ENCODE measurements at places on chromosomes 1 and 21.

GRCh38 chr1:170510163-170510562 lies 21.8 kb upstream of the GORAB start:
- no peak for DNase-seq

- no peak for DNase-seq
Measured at GRCh38 chr1:92653605-92654381, 131.1 kb downstream of the EVI5 start.

DNA sequence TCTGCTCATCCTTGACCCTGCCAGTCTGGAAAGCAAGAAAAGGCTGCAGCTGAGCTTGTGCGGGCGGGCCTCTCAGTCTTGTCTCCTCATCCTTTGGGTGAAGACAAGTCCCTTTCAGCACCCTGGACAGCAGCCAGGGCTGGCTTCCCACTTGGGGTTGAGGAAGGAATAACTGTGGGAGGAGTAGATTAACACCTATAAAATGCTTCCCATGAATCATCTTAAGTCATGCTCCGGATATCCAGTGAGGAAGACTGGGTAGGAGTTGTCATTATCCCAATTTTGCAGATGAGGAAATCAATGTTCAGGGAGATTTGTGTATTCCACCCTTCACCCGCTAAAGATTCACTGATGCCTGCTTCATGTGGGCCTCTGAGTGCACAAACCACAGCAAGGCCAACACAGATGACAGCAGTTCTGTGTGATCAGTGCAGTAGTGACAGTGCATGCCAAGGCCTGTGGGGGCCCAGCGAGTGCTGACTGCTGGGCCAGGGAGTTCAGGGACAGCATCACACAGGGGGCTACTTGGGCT lies 20.1 kb upstream of the COL16A1 start:
- DNase-seq, result no peak

DNA sequence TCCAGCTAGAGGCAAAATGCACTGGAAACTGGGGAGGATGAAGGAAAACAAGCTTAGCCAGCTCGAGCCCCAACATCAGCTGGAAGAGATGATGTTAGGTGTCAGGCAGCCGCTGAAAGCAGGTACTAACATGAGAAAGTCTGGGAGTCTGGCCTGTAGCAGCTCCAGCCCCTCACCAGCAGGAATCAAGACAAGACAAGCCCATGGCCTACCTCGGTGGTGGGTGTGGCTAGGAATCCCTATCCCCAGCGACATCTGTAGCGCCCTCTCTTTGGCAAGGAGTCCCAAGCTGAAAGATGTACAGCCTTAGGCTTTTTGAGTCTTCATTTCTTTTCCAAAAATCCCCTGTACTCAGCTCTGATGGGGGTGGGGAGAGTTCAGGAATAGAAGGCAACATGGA lies 2.6 kb downstream of the DLGAP3 start:
- no peak for DNase-seq

DNA sequence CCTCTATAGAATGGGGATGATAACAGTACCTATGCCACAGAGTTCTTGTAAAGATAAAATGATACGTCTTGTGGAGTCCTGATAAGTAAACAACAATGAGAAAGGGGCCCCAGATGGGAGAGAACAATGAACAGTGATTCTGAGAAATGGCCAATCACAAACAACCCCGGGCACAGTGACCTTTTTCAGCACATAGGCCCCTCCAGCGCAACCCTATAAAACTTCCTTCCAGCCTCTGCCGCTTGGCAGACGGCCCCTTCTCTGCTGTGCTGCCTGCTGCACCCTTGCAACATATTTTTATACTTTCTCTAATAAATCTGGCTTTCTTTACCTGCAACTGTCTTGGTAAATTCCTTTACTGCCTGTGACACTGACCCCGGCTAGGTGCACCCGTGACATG lies 8.9 kb downstream of the RCAN1 start:
- DNase-seq, result no peak

GRCh38 chr1:229514578-229515275 lies 6.6 kb upstream of the NUP133 start:
- peak; percentile 49 for DNase-seq

DNA sequence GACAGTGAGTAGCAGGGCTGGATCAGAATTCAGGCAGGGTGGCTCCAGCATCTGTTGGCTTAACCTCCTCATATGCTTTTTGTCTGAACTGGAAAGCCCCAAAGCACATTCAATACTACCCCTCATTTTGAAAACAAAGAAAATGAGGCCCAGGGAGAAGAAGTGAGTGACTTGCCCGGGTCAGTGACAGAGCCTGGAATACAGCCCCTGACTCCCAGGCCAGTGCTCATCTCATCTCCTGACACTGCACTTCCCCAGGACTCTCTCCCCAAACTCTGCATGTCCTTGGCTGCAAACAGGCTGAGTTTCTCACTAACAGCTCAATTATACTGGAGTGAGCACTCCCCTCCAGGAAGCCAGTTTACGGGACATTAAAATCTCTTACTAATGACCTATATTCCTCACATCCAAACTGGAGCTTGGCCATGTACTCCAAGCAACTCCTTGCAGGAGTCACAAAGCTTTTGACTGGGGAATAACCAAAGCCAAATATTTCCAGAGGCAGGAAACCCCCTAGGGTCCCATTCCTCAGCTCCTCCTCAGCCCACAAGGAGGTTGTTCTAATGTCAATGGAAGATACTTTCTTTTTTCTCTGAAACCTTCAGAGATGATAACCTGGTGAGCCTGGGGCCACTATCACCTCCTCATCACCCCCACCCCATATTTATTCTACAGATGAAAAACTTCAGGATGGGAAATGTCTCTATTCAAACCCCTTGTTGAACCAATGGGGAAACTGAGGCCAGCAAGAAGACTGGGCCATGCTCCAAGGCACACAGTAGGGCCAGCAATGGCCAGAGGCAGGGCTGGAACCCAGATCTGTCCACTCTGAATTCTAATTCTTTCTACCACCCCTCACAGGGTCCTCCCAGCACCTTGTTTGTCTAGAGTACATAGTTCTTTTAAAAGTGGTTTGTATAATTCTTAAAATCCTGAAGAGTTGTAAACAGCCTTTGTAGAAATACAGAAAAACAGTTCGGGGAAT lies 127.0 kb downstream of the PLPP3 start:
- DNase-seq, result no peak

DNA sequence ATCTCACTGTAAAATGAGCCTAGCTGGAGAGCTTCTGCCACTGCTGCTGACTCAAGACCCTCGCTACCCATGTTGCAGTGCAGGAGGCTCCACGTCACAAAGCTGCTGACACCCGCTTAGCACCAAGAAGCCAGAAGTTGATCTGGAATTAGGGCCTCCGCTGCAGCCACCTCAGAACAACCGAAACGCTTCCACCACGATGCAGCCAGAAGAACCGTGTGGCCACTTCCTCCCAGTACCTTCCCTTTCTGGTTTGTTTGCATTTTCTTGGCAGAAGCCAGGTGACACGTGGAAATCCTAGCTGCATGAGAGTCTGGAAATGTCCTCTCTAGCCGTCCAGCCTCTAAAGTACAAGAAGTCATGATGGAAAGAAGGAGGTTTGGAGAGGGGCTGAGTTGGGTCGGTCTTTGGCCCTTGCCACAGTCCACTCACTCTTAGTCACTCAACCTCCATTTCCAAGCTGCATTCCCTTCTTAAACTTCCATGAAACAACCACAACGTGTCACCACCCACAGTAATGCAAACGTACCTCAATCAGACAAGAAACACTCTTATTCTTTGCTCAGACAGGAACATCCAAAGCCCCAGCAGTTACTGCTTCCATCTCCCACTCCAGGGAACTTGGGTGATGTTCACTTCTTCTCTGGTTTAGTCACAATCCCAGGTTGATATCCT lies 10.0 kb upstream of the CDA start:
- DNase-seq, result no peak

GRCh38 chr1:3061981-3062615 lies 6.9 kb upstream of the PRDM16 start:
- DNase-seq, result no peak

DNA sequence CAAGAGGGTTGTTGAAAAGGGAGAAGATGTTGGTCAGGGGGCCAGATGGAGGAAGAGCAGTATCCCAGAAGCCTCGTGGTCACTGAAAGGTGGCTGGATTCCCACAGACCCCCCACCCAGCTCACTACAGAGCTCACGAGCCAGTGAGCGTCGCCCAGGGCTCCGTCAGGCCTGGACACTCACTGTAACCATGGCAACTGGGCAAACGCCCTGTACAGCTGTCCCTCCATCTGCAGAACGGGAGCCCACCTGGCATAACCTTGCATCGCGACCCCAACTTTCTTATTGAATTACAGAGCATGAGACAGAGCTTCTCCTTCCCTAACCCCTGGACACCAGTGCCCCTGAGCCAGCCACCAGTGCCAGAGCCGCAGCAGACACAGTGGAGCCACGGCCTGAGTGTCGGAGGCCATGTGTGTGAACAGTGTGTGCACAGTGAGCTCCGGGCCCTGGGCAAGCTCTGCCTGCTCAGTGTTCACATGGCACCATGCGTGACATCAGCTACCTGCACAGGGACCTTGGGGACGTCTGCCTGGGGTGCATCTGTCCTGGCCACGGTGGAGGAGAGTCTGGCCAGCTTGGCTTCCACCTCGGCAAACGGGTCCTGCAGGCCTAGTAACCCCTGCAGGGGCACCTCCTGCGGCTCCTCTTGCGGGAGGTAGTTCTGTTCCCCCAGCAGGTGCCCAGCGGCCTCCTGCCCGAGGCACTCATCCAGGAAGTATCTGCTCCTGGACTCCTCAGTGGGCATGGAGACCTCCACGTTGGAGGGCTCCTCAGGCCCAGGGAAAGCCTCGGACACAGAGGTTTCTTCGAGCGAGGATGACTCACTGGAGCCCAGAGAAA lies 25.9 kb upstream of the DDOST start:
- no peak for DNase-seq

GRCh38 chr1:183024317-183025009 lies 1.2 kb downstream of the LAMC1 start:
- DNase-seq, result no peak

GRCh38 chr1:12191242-12192032 lies 24.6 kb downstream of the TNFRSF1B start:
- DNase-seq, result no peak

- no peak for DNase-seq
Measured at GRCh38 chr21:17048974-17049373, 463.9 kb upstream of the CXADR start.

GRCh38 chr1:198298640-198299039 lies 141.8 kb downstream of the NEK7 start:
- no peak for DNase-seq

DNA sequence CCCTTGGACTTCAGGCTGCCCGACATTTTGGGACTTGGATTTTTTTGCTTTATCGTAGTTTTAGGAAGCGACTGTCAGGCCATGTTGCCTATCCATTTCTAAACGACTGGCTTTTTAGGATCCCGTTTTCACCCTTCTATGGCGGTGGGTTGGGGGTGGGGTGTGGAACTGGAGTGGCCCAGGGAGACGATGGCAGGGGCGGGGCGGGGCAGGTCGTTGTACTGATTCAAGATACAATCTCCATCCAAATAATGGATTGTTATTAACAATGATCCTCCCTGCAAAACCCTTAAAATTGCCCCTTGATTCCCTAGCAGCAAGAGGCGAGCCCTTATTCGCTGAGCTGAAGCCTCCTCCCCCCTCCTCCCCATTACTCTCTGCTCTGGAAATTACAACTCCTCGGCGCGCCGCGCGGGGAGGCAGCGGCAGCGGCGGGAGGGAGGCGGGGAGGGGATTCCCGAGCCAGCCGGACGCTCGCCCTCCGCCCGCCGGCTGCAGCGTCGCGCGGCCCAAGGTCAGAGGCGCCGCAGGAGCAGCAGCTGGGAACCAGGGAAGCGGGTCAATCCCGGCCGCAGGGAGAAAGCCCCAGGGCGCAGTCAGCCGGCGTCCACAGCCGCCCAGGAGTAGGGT lies at the start of gene TRIM67:
TSS of gene TRIM67 (plus strand) at position 392 of the 630 bp plus-strand sequence. CDS start 912 bp downstream, outside the sequence.
- DNase-seq, result no peak

DNA sequence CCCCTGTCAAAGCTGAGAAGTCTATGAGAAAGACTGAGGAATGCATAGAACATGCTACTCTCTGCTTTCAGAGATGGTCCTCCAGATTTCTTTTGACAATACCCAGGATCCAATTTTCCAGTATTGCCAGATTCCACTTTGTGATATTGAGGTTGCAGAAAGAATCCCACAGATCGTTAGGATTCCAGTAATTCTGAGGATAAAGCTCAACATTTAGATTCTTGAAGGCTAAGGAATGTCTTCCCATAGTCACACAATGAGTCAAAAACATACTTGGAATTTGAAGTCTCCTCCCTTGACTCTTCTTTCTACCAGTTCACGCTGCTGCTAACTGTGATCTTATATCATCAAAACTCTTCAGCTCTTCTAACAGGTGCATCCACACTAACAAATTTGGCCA lies 57.1 kb downstream of the TNFSF18 start:
- no peak for DNase-seq

GRCh38 chr1:3727042-3727824 lies 25.0 kb upstream of the CCDC27 start:
- DNase-seq, result no peak

DNA sequence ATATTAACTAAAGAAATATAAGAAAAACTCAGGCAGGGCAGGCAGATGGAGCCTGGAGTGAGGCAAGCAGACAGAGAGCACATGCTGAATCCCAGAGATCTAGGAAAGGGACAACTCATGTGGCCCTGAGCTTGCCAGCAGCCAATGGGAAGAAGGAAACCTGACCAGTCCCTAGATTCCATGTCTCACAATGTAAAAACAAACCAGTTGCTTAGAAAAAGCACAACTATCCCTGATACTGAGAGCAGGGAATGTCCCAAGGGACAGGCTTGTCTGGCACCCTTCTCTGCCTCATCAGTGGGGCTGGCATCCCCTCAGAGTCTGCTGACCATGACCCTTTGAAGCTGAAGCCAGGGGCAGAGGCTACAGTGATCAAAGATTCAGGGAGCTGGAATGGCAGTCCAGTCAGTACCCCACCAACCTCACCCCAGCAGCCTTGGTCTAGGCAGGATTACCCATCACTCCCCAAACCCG lies 27.8 kb downstream of the HSPG2 start:
- DNase-seq, result no peak

DNA sequence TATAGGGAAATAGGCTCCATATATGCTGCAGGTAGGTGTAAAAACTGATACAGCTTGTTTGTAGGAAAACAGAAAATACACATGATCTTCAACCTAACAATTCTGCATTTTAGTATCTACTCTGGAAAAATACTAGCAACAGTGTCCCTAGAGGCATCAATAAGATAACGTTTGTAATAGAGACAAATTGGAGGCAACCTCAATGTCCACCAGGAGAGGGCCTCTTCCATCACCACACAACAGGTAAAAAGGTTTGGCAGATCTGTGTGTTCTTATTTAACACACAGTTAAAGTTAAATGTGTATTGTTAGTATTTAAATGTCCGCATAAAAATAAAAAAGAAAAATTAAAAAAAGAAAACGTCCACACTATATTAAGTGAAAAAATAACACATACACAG lies 5.4 kb downstream of the EIF2D start:
- DNase-seq, result no peak

- DNase-seq, result no peak
Measured at GRCh38 chr1:218679391-218679790, 334.3 kb downstream of the TGFB2 start.

GRCh38 chr1:19344372-19344810 lies 32.3 kb downstream of the SLC66A1 start:
- peak; percentile 28 for DNase-seq

GRCh38 chr21:45004059-45004422 lies 64.2 kb downstream of the SLX9 start:
- DNase-seq, result no peak
